Left renal pelvis (tissue), 4 donors: ENCODE measurements at places on chromosomes 4 and X. TPM values are rescaled to one million over a fixed set of nuclear protein-coding genes. Genes with fewer than 3 reads are reported as not detected.

UBE2K gene
- polyA plus RNA-seq, result 102 TPM

GRPEL1 gene
- 28.0 TPM for polyA plus RNA-seq

BCAP31 gene
- polyA plus RNA-seq, result 172 TPM

- no peak for DNase-seq
Observed at GRCh38 chr4:79476196-79476595, 68.2 kb upstream of the GK2 start.

DNA sequence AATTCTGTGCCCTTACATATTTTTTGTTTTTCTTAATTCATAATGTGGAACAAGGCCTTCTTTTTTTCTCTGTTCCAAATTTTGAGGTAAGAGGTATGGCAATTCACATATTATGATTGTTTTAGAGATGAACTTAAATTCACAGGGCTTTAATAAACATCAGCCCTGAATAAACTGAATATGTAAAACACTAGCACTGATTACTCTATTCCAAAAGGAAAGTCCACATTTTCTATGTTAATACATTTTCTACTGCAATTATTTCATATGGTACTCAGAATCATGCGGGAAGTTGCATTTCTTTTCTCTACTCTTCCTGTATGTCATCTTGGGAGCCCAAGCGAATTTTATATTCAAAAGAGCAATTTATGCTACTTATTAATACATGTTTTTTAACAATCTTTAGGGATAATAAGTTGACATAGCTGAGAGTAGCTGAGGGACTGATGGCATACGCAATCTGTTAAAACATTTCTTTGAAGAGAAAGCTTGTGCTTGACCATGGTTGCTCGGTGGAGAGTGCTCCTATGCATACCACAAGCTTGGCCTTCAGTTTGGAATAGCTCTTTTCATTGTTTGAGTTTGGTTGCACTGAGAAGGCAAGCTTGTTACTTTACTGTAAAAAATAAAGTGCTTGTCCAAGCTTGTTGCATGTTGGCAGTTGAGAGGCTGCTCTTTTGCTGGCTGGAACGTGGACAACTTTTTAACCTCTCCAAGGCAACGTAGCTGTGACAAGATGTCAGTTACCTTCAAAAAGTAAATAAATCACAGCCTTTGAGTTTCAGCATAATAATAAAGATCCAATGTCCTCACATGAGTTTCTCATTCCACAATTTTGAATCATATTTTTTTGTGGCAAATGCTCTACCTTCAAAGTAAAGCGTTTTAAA is 196.3 kb upstream of the SPRY1 start:
- DNase-seq, result no peak

DNA sequence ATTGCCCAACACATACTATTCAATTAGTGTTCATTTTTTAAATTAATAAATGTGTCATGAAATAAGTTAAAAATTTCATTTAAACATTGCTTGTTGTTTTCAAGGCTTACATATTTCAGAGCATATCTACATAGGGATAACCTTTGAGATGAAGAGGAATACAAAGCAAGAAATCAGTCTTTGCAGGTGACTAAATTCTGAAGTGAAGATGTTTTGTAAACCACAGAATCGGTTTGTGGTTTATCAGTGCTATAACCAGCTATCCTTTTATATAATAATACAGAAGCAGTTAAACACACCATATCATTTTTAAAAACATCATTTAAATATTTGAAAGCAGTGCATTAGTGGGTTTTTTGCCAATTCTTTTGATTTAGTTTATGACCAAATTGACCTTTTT is 26.9 kb downstream of the FAM241A start:
- no peak for DNase-seq

GRCh38 chr4:186857793-186858192 is 134.1 kb upstream of the FAT1 start:
- DNase-seq, result no peak

- DNase-seq, result no peak
Observed at GRCh38 chrX:5915783-5916182, 312.9 kb downstream of the NLGN4X start.

- no peak for DNase-seq
Observed at GRCh38 chr4:154720123-154720522, 23.7 kb upstream of the LRAT start.

- no peak for DNase-seq
Observed at GRCh38 chrX:21926527-21927278, 13.8 kb upstream of the SMS start.

- DNase-seq, result no peak
Observed at GRCh38 chr4:145177511-145177905, 2.9 kb downstream of the OTUD4 start.

GRCh38 chr4:6647582-6648230 is 7.2 kb downstream of the MRFAP1 start:
- no peak for DNase-seq
